ENCODE measurements at places on chromosomes 2 and 18.

DNA sequence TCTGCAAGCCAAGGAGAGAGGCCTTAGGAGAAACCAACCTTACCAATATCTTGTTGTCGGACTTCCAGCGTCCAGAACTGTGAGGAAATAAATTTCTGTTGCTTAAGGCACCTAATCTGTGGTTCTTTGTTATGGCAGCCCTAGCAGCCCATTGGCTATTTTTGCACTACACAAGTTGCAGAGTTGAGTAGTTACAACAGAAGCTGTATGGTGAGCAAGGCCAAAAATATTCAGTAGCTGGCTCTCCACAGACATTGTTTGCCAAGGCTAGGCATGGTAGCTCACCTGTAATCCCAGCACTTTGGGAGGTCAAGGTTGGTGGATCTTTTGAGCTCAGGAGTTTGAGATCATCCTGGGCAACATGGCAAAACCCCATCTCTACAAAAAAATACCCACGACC lies 27.1 kb upstream of the SCYGR1 start:
- DNase-seq = no peak

DNA sequence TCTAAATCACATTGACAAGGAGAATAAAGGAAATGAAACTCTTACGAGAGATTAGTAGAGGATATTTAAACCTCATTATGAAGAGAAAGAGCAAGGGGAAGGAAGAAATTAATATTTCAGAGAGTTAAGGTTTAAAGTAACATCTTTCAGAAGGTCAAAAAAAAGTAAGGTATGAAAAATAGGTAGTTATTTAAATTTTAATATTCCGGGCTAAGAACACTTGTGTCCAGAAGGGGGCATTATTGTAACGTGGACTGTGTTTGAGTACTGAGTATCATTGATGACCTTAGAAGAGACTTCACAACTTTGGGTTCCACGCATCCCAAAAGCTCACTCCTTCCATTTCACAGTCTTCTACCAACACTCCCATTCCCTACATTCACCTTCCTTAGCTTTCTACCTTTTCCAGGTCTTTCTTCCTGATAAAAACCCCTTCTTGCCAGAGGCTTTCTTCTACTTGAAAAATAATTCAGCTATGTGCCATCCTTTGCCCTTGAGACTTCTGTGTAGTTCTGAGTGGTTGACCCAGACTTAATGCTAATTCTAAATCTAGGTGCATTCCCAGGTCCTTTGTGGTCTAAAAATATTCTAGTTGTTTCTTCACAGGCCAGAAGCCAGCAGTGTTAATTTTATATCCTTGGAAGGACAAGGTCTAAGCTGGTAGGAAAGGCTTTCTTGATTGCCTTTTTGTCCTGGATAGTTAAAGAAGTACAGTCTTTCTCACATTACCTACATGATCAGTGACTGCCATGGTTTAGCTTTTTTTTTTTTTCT lies 16.5 kb downstream of the DYNC1I2 start:
- DNase-seq = no peak

- DNase-seq = no peak
These were observed 142.4 kb upstream of the ZNF236 start for GRCh38 chr18:76679945-76680344.

DNA sequence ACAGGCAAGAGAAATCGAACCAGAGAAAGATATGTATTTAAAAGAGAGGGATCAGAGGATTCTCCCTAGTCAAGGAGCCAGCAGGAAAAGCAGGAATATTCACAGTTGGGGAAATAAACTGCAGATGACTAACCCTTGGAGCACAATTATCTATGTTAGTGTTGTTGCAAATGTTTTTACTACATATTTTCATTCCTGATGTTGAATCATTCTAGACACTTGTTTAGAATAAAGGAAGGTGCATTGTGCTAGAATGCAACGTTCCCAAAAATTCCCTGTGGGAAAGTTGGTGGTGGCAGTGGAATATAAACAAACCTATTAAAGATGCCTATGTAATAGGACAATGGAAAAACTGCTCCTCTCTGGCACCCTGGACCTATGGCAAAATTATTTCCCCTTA lies 63.3 kb downstream of the DTNA start:
- no peak for DNase-seq

GRCh38 chr2:136034629-136035028 lies 49.2 kb upstream of the DARS1 start:
- DNase-seq = no peak

DNA sequence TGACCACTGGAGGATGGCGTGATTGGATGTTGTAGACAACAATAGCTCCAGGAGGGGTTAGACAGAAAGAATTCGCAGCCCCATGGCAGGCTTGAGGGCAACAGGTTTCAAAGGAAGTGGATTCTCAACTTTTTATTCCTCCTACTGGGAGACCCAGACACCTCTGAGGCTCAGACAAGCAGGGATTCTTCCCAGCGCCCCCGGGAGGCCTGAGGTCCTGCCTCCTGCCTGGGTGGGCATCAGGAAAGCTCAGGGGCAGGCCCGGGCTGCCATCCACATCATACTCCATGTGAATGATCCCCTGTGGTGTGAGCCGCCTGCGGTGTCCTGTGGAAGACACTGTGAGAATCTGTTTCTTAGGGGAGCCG lies 203.5 kb downstream of the CYP26B1 start:
- no peak for DNase-seq

DNA sequence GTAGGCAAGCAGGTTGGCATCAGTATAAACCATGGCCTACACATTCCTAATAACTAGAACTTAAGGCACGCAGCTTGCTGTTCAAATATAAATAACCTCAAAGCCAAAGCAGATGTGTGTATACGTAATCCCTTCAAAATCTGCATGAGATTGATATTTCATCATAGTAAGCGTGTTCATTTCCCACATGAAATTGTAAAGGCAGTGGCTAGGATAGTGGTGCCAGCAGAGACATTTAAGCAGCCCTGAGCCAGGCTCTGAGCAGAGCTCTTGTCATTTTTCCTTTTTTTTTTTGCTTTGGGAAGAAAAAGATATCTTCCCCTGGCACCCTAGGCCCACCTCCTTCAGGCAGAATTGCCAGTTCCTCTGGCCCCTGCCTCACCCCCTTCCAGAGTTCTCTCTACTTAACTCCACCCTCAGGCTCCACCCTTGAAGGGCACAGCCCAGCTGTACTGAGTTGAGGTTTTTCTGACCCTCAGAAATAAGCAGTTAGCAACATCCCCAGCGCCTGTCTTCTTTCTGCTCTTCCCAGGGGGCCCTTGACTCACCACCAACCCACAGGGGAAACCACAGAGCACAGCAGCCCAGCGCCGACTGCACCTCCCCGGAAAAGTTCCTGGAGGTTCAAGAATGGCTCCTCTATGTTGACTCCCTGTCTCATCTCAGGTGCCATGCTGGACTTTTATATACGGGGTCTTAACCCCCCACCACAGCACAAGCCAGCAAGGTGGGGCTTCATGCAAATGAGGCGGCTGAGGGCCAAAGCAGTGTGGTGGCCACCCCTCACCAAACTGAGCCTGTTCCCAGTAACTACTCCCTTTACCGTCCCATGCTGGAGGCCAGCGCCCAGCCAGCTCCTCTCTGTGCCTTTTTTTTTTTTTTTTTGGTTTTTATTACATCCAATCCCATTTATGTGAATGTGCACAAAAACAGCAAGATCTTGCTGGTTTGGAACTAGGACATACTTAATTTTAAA lies 84.7 kb downstream of the EHD3 start:
- no peak for DNase-seq

GRCh38 chr2:150792780-150793300 lies 305.4 kb upstream of the RND3 start:
- no peak for DNase-seq

Measured in kidney capillary endothelial cell (primary cell).